ENCODE measurements at places on chromosomes 12 and 14. TPM values are rescaled to one million over a fixed set of nuclear protein-coding genes. Genes with fewer than 3 reads are reported as not detected.

Gene CHGA
- polyA plus RNA-seq, result not detected

Gene TRPV4
- polyA plus RNA-seq, result 0.03 TPM

Gene PRKAB1
- 62.8 TPM for polyA plus RNA-seq

Gene NUDT14
- 14.5 TPM for polyA plus RNA-seq

Gene SLC22A17
- not detected for polyA plus RNA-seq

Gene FOXN4
- polyA plus RNA-seq, result not detected

Gene GZMH
- polyA plus RNA-seq, result not detected

DNA sequence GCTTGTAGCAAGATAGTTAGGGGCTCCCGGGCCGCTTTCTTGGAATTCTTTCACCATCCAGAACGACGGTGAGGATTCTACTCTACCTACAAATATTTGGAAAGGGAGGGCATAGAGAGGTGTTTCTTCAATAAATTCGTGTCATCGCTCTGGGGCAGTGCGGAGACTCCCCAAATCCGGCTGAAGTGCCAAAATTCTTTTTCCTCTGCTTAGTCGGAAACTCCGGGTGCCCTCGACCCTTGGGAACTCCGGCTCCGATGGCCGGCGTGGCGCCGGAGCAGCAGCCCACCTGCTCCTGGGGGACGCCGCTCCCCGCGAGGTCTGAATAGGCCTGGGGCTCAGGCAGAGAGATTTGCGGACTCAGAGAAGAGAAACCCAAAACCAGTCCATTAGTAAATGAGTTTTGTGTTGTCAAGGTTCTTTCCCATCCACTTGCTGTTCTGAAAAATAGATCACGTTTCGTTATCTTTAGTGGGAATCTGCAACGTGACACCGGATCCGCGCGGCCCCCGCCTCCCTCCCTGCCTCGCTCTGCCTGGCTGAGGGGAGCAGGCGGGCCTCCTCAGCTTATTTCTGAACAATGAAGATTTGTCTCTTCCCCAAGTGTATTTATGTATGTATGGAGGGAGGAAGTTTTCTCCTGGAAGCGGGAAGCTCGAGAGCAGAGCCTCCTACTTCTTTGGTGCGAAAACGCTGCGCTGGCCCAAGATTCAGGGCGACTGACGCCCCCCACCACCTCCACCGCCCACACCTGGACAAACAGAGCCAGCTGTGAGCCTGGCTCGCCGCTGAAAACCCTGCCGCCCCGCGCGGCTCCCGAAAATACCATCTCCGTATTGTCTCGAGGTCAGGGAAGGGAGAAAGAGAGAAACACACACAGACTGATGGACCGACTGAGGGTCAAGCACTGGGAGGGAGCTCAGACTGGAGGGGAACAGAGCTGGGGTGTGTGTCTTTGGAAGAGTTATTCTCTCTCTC lies 3.7 kb upstream of the SIX1 start:
- no peak for DNase-seq

DNA sequence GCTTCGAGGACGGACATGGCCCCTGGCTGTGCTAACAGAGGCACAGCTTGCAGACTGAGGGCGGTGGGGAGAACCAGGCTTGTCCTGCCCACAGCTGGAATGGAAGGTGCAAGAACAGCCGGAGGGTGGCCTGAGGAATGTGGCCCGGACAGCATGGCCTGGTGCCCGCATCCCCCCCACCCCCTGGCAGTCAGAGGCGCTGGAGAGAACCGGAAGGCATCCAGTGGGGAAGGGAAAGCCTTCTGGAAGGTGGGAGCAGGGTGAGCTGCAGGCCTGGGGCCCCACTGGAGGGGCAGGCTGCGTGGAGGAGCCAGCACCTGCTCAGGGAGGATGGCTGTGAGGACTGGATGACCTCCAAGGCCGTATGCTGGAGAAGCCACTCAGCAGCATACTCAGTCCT lies 8.1 kb upstream of the CYP46A1 start:
- DNase-seq, result no peak

DNA sequence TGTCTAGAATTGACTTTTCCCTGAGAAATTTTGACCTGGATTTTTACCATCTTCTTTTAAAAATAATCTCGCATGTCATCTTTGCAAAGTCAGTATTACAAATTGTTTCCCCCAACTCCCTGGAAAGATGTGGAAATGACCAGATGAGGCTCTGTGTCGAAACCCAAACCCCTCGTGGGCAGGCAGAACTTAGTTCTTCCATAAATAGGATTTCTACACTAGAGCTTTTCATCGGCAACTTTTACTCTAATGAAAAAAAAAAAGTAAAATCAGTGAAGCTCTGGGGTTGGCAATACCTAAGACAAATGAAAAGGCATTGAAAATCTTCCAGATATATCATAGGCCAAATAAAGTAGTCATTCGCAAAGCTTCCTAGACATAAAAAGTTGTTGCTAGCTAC lies 17.0 kb downstream of the SSPN start:
- no peak for DNase-seq

- no peak for DNase-seq
These were observed 20.7 kb downstream of the FAIM2 start for GRCh38 chr12:49882851-49883464.

- DNase-seq, result no peak
These were observed 95.9 kb downstream of the PHLDA1 start for GRCh38 chr12:75935539-75936242.

DNA sequence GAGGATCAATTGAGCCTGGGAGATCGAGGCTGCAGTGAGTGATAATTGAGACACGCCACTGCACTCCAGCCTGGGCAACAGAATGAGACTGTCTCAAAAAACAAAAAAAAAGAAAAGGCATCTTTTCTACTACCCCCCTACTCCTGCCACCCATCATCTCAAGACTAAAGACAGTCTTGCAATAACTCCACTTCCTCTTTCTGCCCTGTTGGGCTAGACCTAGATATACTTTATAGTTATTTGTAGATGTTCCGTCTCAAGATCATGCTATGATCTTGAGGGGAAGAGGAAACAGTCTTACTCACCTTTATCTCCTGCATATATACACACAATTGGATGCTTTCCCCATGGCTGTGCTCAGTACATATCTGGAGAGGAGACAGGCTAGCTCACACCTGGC lies 12.1 kb upstream of the ESPL1 start:
- DNase-seq, result no peak

DNA sequence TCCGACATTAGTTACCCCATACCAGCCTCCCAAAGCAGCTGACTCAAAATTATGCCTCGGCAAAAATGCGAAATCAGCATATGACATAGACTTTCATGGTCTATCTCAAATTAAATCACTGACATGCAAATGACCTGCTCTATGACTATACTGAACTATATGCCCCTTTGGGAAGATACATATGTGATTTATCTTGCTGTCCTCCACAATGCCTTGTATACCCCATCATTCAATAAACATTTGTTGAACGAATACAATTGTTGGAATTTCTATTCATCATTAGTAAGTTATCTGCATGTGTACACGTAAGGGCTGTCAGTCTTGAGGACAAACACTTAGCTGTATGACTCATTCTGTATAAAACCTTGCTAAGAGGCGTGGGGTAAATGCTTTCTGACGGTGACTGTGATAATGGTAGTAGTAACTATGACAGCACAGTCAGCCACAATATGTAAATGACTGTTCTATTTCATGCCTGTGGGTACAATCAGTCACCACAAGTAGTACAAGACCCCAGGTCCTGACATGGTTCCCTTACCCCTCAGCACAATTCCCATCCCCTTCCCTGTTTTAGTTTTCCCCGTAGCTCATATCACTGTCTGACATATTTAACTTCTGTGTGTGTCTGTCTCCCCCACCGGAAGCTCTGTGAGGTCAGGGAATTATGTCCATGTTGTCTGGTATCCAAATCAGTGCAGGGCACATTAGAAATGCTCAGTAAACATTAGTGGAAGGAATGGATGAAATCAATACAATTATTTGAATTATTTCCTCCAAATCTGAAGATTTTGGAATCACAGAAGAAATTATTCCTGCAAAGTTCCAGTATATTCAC lies 42.8 kb downstream of the STXBP6 start:
- DNase-seq, result no peak

All from K562 (cell line).